ENCODE measurements at places on chromosomes 1 and 21.

GRCh38 chr1:221874285-221875003 lies 132.6 kb upstream of the DUSP10 start:
- no peak for DNase-seq

GRCh38 chr1:41766546-41766945 lies 152.2 kb downstream of the HIVEP3 start:
- DNase-seq = no peak

DNA sequence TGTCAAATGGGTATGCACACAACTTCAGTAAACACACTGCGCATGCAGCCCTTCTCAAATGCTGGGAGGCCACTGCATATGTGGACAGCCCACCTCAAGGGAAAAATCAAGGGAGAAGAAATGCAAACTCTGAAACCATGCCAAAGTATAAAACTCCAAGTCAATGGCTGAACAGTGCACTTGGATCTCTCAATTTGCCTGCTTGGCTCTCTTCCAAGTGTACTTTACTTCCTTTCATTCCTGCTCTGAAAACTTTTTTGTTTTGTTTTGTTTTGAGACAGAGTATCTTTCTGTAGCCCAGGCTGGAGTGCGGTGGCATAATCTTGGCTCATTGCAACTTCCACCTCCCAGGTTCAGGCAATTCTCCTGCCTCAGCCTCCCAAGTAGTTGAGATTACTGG lies 18.8 kb upstream of the COP1 start:
- no peak for DNase-seq

GRCh38 chr1:155479205-155479604 lies 83.4 kb downstream of the ASH1L start:
- peak; percentile 47 for DNase-seq

GRCh38 chr1:41573194-41573593 lies 88.7 kb upstream of the EDN2 start:
- no peak for DNase-seq

DNA sequence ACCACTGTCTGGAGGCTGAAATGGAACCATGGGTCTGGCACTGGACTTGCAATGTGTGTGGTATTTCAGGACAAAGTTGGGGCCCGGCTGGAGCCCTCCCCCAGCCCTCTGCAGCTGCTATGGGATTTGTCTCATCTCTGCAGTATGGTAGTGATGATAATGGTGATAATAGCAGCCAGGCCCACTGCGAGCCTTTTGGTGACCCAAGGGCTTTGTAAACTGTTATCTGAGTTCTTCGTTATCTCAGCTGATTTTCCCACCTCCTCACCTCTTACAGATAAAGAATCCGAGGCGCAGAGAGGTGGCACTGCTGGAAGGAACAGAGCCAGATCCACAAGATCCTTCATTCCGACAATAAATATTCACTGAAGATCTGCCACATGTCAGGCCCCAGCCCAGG lies 11.7 kb upstream of the WNT4 start:
- no peak for DNase-seq

- DNase-seq = no peak
Observed at GRCh38 chr1:179814546-179814838, 63.1 kb downstream of the TOR1AIP2 start.

GRCh38 chr1:62283986-62284385 lies 35.2 kb downstream of the KANK4 start:
- no peak for DNase-seq

DNA sequence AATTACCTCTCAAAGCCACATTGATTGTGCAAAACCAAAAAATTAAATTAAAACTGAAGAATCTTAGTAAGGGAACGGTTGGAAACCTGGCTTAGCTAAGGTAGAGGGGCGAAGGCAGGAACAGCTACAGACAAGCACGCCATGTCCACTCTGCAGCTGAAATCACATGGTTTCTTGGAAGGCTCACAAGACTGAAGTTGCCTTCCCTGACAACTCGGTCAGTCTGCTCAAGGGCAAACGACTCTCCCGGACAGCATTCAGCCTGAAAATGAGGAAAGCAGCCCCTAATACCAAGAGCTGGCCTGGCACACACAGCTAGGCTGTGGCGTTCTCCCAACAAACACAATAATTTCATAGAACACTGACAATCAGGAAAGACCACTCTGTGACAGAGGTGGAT lies 22.7 kb upstream of the BECN2 start:
- DNase-seq = no peak

DNA sequence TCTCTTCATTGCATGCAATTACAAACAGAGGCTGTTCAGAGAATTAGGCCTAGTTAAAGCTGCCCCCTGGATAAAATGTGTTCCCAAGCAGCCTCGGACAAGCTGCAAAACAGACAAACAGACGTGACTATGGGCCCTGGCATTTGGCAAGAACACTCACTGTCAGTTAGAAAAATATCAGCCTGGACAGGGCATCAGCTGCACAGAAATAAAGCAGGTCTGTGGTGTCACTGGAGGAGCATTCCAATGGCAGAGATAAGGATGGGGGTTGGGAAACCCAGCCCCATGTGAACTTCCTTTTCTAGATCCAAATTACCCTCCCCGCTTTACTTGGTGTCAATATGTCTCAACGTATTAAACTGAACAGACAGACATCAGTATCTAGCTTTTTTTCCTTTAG lies 177.1 kb downstream of the GPATCH2 start:
- no peak for DNase-seq

- DNase-seq = no peak
Observed at GRCh38 chr1:9376430-9376829, 83.7 kb downstream of the SPSB1 start.

GRCh38 chr1:229251185-229251584 lies 19.7 kb upstream of the RAB4A start:
- no peak for DNase-seq

GRCh38 chr21:38590449-38591217 lies 92.4 kb upstream of the ERG start:
- no peak for DNase-seq

- DNase-seq = no peak
Observed at GRCh38 chr21:17752171-17752570, 67.0 kb downstream of the C21orf91 start.

DNA sequence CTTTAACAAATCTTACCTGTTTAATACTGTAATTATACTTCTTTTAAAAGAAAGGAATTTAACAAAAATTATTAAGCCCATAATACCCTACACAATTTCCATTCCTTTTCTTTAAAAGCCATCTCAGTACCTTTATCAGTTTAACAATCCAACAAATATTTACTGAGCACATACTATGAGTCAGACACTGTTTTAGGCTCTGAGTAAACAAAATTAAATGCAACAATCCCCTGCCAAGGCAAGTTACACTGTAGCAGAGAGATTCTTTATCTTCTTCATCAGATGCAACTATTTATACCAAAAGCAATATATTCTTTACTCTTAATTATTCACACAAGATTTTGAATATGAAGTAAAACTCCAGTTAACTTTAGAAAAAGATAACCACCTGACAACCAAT lies 12.0 kb downstream of the DENND1B start:
- DNase-seq = peak; percentile 43

GRCh38 chr1:218488986-218489385 lies 143.8 kb downstream of the TGFB2 start:
- peak; percentile 41 for DNase-seq

DNA sequence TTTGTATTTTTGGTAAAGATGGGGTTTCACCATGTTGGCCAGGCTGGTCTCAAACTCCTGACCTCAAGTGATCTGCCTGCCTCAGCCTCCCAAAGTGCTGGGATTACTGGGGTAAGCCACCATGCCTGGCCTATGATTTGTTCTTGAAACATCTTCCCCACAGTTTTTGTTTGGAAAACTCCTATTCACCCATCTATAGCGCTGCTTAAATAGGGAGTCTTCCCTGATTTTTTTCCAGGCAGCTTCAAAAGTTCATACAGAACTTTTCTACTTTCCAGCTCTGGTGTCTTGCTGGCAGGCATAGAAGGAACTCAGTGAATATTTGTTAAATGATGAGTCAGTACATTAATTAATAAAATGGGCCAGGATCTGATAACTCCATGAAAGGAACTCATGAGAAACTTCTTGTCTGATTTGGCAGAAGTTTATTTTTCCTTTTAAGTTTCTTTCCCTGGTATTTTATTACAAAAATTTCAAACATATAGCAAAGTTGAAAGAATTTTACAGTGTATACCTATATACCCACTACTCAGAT lies 33.0 kb upstream of the TTC22 start:
- no peak for DNase-seq

- no peak for DNase-seq
Observed at GRCh38 chr1:230282157-230282556, 144.0 kb downstream of the PGBD5 start.

DNA sequence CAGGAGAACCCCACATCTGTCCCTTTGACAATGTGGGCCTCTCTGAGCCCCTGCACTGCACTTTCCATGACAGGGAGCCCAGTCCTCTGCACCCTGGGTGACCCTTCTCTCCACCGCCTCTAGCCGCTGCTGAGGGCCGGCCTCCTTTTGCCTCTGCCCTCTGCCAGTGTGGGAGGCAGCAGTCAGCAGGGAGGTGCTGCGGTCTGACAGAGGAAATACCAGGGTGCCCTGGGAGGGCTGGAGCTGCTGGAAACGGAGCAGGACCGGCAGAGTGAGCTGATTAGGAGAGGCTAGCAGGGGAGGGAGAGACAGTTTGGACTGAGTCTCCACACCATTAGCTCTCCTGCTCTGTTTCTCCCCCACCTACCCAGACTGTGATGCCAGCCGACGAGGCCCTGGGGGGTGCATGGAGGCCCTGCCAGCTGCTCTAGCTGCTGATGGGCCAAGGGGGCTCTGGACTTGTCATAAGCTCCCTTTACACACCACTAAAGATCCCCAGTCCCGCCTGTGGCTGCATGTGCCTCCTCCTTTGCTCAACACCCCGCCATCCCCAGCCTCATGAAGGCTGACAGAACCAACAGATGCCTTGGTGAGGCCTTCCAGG lies 171.1 kb upstream of the KLHDC7A start:
- DNase-seq = no peak

GRCh38 chr1:225999912-226000337 lies 782 bp upstream of the SDE2 start:
- no peak for DNase-seq

DNA sequence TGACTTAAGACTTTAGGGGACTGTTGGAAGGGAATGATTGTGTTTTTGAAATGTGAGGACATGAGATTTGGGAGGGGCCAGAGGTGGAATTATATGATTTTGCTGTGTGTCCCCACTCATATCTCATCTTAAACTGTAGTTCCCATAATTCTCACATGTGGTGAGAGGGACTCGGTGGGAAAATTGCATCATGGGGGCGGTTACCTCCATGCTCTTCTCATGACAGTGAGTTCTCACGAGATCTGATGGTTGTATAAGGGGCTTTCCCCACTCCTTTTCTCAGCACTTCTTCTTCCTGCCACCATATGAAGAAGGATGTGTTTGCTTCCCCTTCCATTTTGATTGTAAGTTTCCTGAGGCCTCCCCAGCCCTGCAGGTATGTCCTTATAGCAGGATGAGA lies 35.0 kb upstream of the SCAF4 start:
- no peak for DNase-seq

- no peak for DNase-seq
Observed at GRCh38 chr1:8421721-8422120, 103.8 kb downstream of the SLC45A1 start.

- no peak for DNase-seq
Observed at GRCh38 chr1:152836870-152837269, 5.8 kb upstream of the LCE6A start.
